ENCODE measurements at places on chromosomes 13 and 19.

GRCh38 chr13:110616103-110617101, 1.1 kb downstream of the NAXD start:
- DNase-seq: peak; percentile 23

DNA sequence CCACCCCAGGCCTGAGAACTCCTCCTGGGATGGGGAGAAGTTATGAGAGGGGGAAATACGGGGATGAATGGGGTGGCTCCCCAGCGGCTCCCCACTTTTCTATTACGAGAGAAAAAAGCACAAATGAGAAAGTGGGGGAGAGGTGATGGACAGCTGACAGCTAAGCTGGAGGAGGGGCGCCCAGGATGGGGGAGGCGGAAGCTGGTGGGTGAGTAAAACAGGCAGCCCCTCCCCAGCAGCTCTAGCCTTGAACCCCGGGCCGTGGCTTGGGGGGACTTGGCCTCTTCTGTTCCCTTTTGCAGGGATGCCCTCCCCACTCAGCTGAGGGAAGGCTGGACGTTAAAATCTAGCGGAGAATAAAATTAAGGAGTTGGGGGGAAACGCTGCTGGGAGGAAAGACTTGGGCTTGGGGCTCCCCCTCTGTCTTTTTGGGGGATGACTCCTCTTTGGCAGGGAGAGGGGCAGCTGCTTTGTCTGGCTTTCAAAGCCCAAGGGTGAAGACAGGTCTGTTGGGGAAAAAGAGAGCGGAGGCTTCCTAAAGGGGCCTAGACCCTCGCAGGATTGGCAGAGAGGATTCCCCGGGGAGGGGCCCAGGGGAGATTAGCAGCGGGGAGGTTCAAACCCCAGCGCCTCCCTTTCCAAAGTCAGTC, 1.4 kb upstream of the SAMD1 start:
- DNase-seq: no peak

GRCh38 chr13:80050252-80050651, 290.7 kb downstream of the SPRY2 start:
- DNase-seq: no peak

GRCh38 chr19:43605875-43606568, 5.9 kb upstream of the SRRM5 start:
- no peak for DNase-seq

- DNase-seq: no peak
These were observed 32.7 kb upstream of the OLFM4 start for GRCh38 chr13:52995946-52996345.

Measured in activated T-cell treated with anti-CD3 and anti-CD28 coated beads for 1 hour (primary cell).